IMR-90 (cell line): ENCODE measurements at places on chromosomes 5 and 9. TPM values are rescaled to one million over a fixed set of nuclear protein-coding genes. Genes with fewer than 3 reads are reported as not detected.

The DNAH5 gene
- total RNA-seq = 4.3 and 4.7 TPM in 2 replicates

The GLDC gene
- 0.36 and 0.83 TPM in 2 replicates for total RNA-seq

The CAMK4 gene
- total RNA-seq = 4.8 and 6.7 TPM in 2 replicates

The FOXD4L6 gene
- not detected in 2 replicates for total RNA-seq

The PTPRD gene
- 0.18 and 0.28 TPM in 2 replicates for total RNA-seq

The SLC6A19 gene
- total RNA-seq = not detected in 2 replicates

The SARDH gene
- 4.7 and 5.0 TPM in 2 replicates for total RNA-seq

The BTNL8 gene
- total RNA-seq = not detected in 2 replicates

The CDH9 gene
- not detected in 2 replicates for total RNA-seq

The PLCXD3 gene
- under 0.01 TPM in 2 replicates for total RNA-seq

The TMEM252 gene
- total RNA-seq = not detected in 2 replicates

The KCNIP1 gene
- total RNA-seq = not detected in 2 replicates

The TAF11L10 gene
- not detected in 2 replicates for total RNA-seq

The ARHGEF37 gene
- total RNA-seq = 0.28 and 0.54 TPM in 2 replicates

The ZCCHC7 gene
- total RNA-seq = 21.4 and 28.7 TPM in 2 replicates

The KCNN2 gene
- total RNA-seq = 2.2 and 3.3 TPM in 2 replicates

The WHRN gene
- 0.18 and 0.28 TPM in 2 replicates for total RNA-seq

The NFIB gene
- total RNA-seq = 2.0 and 2.2 TPM in 2 replicates

The HEMGN gene
- total RNA-seq = not detected in 2 replicates

The GABRA1 gene
- not detected in 2 replicates for total RNA-seq

The PCDHGA11 gene
- 5.4 and 5.8 TPM in 2 replicates for total RNA-seq

The LHX3 gene
- total RNA-seq = not detected in 2 replicates

The LEAP2 gene
- under 0.01 TPM in 2 replicates for total RNA-seq

The CTXN3 gene
- not detected in 2 replicates for total RNA-seq

The FGF18 gene
- under 0.01 TPM in 1 of 2 replicates, not detected in the other for total RNA-seq
